ENCODE measurements at places on chromosomes 2 and 18.

GRCh38 chr18:55343396-55344073 is 244.5 kb downstream of the TCF4 start:
- DNase-seq, result no peak

- DNase-seq, result no peak
Measured at GRCh38 chr2:95284886-95285541, 10.8 kb downstream of the PROM2 start.

DNA sequence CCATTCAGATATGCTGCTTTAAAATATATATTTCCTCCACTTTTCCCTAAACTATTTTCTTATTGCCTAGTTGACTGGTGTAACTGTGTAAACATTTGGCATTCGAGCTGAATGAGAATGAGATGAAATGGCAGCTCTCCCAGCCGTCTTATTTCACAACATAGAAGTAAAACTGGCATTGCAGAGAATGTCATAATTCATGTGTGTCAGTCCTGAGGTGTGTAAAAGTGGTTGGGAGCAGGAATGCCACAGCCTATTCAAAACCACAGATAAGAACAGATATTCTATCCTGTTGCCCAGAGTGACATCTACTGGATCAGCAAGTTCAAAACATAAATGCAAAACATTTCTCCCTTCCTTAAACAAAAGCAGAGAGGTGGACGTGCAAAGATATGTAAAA is 565.5 kb upstream of the CHAC2 start:
- no peak for DNase-seq

- no peak for DNase-seq
Measured at GRCh38 chr2:101348883-101349282, 38.4 kb downstream of the CREG2 start.

GRCh38 chr18:63752636-63753035 is 22.6 kb upstream of the SERPINB7 start:
- DNase-seq, result no peak

DNA sequence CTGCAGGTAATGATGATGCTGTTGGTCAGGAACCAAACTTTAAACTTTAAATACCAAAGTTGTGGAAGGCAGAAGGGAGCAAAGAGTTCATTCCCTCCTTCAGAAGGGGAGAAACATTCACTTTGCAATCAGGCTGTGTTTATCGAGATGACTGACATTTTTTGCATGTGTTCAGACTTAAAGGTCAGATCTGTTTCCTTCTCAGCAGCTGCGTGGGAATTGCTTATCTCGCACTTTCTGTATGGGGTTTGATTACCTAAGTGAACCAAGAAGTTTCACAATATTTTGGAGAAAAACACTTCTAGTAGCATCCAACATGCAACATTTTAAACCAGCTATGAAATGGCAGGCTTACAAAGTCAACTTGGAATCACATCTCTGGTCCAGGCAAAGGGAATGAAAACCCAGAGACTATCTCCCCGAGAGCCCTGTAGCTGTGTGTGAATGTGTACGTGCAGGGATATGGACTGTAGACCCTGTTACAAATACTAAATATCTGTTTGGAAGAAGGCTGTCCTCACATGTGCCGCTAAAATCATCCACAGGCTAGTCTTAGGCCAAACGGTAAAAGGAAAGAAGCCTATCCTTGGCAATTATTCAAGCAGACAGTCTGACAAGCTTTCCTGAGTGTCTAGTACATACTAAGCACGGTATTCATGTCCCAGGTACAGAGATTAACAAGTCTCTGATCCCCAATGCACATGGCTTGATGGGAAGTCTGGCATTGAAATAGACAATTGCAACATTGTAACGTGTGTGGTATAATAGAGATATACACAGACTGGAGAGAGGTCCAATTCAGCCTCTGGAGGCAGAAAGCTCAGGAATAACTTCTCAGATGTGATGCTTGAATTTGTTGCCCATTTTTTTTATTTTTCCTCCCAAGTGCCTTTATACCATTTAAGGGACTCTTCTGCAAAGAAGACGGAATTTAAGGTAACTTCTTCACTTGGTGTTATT is 483.1 kb downstream of the DPP10 start:
- no peak for DNase-seq

GRCh38 chr2:30948130-30948529 is 140.9 kb upstream of the CAPN13 start:
- no peak for DNase-seq

DNA sequence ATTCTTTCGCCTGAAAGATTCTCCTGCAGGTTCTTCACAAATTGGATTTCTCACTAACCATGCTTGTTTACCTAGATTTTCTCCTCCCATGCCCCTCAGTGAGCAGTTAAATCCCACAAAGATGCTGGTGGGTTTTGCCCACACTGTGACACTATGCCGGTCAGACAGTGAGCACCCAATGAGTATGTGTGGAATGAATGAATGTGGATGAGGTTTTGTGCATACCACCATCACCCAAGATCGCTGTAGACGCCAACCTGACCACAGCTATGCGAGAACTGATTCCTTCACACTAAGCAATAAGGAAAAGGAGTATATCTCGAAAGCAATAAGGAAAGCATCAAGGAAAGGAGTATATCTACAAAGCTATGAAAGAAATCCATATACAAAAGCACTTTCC is 116.7 kb downstream of the PID1 start:
- no peak for DNase-seq

- DNase-seq, result no peak
Measured at GRCh38 chr2:64322433-64322832, 131.5 kb upstream of the LGALSL start.

GRCh38 chr2:187847245-187848208 is 293.3 kb upstream of the TFPI start:
- DNase-seq, result no peak

DNA sequence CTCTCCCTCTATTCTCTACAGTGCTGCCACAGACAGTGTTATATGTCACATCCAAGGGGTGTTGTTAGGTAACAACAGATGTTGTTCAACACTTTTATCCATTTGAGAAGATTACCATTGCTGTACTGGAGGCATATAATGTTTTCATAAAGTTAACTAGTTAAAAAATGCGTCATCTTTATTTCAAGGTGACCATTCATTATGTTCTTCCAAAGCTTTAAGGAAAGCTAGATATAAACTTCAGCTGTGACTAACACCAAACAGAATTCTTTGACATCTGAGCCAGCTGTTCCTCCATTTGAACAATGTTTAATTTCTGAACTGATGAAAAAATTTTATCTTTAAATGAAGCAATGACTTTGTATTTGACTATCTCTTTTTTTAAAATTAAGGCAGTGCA is 1099.6 kb upstream of the TMEFF2 start:
- DNase-seq, result no peak

DNA sequence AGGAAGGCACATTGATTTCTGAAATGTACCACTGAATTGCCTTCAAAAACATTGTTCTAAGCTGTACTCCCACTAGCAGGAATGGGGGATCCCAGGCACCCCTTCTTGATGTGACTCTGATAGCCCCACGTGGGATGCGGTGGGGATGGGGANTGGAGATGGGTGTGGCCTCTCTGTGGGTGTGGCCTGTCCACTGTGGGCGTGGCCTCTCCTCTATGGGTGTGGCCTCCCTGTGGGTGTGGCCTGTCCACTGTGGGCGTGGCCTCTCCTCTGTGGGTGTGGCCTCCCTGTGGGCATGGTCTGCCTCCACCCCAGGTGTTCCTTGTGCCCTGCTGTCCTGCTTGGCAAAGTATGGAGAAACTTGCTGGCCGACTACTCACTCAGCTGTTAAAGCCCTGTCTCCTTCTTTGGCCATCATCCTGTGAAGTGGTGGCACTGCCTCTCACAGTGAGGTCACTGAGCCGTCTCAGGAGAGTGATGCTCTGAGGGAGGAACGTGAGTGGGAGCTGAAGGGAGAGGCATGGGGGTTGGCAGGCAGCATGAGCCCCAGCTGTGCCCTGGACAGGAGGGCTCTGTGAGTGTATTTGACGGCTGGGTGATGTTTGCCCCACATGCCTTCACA is 6.7 kb upstream of the PARD6G start:
- no peak for DNase-seq

DNA sequence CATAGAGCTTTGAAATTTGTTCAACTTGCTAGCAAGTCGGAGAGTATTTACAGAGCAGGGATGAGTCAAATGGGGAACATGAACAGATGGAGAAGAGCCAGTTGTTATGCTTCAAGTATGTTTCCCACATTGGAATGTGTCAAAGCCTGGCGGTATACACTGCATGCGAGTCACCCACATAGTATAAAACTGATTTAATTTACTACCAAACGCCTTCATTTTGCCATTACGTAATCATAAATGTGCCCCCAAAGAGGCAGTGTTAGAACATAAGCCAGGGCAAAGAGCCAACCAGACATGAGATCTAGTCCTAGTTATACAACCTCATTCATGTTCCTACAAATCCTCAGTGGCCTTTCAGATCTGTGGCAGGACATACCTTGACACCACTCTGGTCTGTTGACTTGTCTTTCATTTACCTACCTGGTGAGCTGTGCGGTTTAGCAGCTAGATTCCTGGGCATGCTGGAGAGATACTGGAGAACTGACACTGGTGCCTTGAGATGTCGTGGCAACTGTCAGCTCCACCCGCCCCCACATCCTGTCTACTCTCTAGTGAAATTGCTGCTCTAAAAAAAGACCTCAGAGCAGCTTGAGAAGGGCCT is 21.7 kb upstream of the NRP2 start:
- no peak for DNase-seq

- DNase-seq, result no peak
Measured at GRCh38 chr18:54906331-54907185, 52.7 kb downstream of the CCDC68 start.

GRCh38 chr2:201249889-201250288 is 10.4 kb upstream of the CASP8 start:
- no peak for DNase-seq

GRCh38 chr2:113117541-113118262 is 9.7 kb upstream of the IL1RN start:
- DNase-seq, result no peak

- no peak for DNase-seq
Measured at GRCh38 chr2:240445961-240446663, 10.6 kb downstream of the GPC1 start.

GRCh38 chr2:12074126-12074844 is 327.9 kb downstream of the LPIN1 start:
- no peak for DNase-seq

DNA sequence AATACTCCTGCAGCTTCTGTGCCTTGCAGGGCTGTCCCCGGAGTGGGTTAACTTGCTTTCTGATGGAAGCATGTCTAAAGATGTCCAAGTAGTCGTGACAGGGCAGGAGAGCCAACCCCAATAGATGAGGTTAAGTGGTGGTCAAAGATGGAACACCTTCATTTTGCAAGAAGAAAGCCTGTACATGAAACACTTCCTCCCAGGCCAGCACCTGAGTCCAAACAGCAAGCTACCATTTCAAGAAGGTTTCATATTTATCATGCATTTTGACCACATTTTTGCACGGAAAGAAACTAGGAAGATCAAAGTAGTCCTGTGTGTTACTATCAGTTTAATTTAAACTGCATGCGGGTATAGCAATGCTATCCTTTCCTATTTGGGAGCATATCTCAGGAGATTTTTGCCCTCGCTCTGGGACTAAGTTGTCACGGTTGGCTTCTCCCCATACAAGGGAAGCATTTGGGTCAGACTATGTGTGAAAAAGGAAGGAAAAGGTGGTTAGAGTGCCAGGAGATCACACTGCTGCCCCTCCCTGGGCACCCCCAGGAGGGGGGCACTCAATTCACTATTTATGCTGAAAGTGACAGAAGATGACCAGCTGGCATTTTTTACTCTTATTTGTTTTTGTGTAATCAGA is 187.6 kb downstream of the ZNF521 start:
- no peak for DNase-seq

GRCh38 chr2:172013396-172013795 is 13.6 kb downstream of the METAP1D start:
- no peak for DNase-seq

DNA sequence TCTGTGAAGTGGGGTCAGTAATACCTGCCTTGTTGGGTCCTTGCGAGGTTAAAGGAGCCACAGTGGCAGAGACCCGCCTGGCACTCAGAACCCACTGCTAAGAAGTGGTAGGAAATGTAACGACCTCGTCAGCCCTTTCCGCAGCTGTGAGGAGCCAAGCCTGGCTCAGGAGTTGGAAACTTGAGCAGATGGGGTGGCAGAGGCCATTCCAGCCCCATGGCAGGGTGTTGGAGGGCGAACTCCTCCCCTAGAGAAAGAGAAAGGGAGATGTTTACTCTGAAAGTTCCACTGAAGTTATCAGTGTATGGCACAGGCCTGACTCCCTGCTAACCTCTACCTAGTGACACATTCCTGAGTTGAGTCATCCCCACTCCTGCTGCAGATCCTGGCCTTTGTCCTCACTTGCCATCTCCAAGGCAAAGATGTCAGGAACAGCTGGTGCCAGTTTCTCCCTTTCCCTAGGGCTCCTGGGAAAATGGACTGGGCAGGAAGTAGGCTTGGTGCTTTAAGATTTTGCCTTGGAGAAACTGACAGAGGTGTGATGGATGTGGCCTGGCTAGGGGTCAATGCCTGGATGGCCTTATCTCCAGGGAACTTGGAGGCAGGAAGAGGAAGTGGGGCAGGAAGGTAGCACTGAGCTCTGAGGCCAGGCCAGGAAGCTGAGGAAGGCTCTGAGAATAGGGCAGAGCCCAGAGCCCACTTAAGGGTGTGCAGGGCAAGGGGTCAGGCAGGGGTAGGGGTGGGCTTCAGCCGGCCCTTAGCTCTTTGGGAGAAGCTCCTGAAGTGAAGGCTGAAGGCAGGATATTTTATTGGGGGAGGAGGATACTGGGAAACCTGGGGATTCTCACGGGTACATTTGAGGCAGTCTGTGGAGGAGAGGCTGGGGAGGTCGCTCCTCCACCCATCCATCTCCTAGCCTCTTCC is 888 bp downstream of the VAMP5 start:
- no peak for DNase-seq

GRCh38 chr2:55649211-55649610 is 31.8 kb upstream of the PPP4R3B start:
- DNase-seq, result no peak

GRCh38 chr18:36130883-36131653 is 1.4 kb downstream of the ELP2 start:
- no peak for DNase-seq

DNA sequence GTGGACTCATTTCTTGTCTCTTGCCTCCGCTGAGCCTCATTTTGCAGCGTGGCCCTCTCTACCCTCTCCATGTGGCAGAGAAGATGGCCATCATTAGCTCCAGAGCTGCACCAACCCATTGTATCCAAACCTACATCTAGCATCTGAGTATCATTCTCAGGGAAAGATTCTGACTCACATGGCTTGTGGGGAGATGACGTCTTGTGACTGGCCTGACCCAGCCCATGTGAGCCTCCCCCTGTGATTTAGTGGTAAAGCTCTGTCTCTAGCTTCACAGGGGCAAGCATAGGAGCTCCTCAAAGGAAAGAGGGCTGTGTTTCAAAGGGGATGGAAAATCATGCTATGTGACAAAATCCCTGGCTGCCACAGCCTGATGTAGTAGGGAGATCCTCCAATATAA is 87.4 kb upstream of the RBMS1 start:
- no peak for DNase-seq

- DNase-seq, result no peak
Measured at GRCh38 chr2:130798472-130799218, 38.1 kb upstream of the ARHGEF4 start.

GRCh38 chr2:222944552-222944951 is 83.7 kb downstream of the ACSL3 start:
- no peak for DNase-seq

- no peak for DNase-seq
Measured at GRCh38 chr2:113867571-113867970, 22.3 kb upstream of the ACTR3 start.
